ENCODE measurements at places on chromosomes 2 and 18.

DNA sequence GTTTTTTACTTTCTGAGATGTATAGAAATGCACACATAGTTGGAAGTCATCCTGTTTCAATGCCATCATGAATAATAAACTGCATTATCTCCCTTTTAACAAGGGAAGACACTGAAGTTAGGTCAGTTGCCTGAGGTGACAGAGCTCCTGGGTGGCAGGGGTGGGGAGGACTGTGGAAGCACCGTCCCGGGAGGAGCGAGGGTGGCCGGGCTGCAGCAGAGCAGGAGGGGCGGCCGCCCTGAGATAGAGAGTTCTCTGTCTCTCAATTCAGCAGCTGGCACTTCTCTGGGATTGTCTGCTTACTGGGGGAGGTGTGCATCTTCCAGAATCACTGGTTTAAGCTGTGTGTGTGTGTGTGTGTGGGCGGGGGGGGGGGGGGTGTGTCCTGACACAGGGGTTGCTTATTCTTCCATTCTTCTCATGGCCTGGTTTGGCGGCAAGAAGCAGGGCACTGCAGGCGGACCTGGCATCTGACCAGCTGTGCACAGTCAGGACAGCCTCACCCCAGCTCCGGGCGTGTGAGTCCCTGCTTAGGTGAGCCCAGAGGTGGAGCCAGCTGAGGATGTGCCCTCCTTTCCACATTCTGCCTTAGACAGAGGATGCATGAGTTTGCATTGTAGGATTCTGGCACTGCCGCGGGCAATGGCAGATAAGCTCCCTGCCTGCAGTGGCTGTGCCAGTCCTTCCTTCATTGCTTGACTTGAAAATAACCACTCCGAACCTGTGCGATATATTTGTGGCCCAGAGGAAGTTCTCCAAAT is 40.4 kb downstream of the VWA3B start:
- no peak for DNase-seq

DNA sequence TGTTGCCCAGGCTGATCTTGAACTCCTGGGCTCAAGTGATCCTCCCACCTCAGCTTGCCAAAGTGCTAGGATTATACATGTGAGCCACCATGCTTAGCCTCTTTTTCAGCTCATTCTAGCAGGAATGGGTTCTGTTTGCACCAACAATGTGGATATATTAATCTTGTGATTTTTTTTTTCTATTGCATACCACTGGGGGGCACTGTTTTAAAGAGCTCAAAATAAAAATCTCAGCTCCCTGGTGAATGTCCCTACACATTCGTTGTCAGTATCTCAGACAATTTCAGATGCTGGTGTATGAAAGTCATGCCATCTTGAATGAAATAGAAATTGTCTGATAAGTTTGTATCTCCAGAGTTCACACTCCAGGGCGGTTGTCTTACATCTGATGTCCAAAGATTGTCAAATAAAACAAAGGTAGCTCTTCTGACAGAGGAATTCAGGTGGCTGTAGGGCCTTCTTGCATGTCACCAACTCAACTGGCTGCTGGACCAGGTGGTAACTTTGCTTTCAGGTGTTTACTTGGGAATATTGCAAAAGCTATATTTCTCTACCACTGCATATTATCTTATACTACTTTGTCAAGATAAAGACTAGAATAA is 3.1 kb upstream of the MATN3 start:
- DNase-seq: peak; percentile 80

- no peak for DNase-seq
Measured at GRCh38 chr2:16209799-16210198, 269.4 kb downstream of the MYCN start.

GRCh38 chr18:44997174-44997573 is 316.5 kb downstream of the SETBP1 start:
- DNase-seq: no peak

Data from choroid plexus epithelial cell (primary cell).